SW480 (cell line): ENCODE measurements at places on chromosomes 12 and 14.

DNA sequence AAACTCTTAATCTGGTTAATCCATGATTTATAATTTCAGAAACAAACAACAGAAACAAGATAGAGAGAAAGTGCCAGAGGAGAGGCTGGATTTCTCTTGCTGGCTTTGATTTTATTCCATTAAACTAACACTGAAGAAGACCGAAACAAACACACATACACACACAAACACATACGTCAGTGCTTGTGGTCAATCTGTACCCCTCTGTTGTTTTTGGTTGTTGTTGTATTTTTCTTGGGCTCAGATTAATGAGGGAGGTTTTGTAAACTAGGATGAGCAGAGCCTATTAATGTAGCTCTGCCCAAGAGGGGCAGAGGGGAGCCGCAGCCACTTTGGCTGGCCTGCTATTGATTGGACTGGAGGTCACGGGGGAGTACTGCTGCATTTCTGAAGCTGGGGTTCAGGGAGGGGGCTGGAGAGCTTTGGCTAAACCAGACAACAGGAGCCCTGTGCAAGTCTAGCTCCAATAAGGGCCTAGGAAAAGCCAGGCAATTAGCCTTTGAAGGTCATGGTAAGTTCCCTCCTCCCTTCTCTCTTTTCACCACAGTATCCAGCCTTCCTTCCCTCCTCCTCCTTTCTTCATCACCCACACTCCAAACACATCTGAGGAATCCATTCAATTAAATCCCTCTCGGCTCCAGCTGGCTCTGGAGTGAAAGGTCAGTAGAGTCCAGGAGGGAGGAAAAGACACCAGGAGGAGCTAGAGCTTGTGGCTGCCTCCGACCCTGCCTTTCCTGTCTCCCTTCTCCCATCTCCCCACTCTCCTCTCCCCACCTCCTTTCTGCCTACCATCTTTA lies 344.1 kb upstream of the LMO3 start:
- DNase-seq = no peak

GRCh38 chr12:58148405-58148804 lies 207.0 kb downstream of the ATP23 start:
- DNase-seq = peak; percentile 11

- no peak for DNase-seq
Observed at GRCh38 chr14:97762386-97762785, 965.2 kb downstream of the VRK1 start.

GRCh38 chr14:79638672-79639266 lies 572.5 kb downstream of the DIO2 start:
- DNase-seq = no peak

DNA sequence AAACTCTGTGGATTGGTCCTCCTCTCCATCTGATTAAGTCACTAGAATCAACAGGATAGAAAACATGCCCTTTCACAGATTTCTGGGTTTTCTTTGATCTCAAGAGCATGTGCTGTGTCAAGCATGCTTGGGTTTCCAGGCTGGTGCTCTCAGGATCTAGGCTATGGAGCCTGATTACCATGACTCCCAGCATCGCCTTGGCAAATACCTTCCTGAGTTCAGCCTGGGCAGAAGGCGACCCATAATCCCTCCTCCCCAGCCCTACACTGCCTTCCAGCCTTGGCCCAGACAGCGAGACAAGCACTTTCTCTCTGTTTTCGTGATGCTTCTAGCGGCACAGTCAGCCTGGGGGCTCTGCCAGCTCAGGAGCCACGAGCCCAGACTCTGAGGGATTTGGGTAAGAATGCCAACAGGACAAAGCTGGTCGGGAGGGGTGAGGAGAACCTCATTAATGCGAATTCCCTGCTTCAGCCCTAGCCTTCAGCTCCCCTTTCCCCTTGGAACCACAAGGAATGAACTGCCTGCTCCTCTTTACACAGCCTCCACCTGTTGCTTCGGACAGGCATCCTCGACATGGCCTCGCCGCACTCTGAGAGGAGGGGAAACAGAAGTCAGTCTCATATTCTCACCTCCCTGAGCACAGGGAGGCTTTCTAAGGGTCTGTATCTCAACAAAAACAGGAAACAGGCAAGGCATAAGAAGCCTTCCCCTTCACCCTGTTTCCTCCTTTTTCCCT lies 227.1 kb downstream of the MSRB3 start:
- no peak for DNase-seq

DNA sequence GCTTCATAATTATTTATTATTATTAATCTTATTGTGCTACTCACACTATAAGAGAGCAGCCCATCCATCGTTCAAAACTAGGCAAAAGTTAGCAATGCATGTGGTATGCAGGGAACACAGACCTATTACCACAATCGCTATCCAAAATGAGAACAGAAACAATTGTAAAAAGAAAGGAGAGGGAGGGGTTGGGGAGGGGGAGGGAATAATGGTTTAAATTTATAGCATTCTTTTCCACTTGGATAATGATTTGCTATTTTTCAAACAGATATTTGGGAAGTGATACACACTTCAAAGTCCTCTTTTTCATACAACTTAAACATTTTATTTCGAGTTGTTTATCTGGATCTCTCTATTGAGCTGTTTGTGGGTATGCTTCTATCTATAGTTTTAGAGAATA lies 248.6 kb upstream of the SOX5 start:
- peak; percentile 33 for DNase-seq

DNA sequence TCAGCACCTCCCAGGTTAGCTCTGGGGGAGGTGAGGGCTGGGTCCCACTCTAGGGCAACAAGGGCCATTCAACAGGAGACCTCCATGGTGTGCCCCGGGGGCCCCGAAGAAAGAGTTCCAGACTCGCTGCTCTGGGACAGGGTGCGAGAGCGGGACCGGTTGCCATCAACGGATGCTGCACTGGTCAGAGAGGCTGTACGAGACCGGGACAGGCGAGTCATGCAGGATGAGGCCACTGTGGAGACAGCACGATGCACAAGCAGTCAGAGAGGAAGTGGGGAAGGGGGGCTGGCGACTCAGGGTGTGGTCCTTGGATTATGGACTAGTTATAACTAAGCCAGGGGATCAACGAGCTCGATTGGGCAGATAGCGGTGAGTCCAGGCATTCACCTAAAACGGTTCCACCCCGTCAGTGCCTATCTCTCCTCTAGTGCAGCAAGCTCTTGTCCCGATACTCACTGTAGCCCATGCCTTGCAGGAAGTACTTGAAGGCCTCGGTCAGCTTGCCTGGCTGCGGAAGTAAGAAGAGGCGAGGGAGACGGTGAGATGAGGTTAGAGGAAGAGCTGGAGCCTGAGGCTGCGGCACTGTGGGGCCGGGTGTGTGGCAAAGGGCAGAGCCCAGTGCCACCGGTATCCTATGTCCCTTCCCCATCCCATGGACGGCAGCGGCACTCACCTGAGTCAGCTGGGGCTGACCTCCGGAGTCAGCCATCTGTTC lies 7.2 kb downstream of the NDRG2 start:
- no peak for DNase-seq

DNA sequence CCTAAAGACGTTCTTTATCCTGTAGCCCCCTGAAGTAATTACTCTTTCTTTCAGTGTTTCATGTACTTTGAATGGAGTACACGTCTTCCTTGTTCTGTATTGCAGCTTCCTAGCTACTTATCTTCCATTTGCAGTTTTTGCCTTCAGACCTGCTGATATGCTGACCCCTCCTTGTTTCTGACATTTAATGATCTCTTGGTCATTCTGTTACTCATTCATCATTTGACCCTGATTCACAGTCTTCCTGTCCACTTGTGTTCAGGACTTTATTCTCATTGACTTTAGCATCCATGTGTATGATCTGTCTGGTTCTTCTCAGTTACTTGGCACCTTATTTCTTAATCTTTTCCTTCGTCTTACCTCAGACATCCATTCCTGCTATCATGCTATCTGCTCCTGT lies 22.2 kb downstream of the CPSF2 start:
- no peak for DNase-seq
